GM23248 (cell line): ENCODE measurements at places on chromosomes 3 and 15.

DNA sequence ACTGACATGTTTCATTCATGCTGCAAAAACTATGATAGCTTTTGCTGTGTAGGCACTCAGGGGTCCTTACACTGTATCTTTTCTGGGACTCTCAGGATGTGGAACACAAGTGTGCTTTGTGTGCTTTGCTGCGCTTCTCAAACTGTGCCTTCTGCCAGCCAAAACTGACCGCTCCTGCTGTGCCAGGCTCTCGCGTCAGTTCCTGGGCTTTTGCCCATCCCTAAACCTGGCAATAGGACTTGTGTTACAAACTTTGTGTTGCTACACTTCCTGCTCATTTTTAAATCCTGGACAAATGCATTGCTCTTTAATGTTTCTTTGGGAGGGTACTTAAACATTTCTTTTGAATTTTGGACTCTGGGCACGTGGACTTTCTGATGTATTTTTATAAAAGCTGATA is 60.3 kb downstream of the DIPK2A start:
- DNase-seq = peak; percentile 43

DNA sequence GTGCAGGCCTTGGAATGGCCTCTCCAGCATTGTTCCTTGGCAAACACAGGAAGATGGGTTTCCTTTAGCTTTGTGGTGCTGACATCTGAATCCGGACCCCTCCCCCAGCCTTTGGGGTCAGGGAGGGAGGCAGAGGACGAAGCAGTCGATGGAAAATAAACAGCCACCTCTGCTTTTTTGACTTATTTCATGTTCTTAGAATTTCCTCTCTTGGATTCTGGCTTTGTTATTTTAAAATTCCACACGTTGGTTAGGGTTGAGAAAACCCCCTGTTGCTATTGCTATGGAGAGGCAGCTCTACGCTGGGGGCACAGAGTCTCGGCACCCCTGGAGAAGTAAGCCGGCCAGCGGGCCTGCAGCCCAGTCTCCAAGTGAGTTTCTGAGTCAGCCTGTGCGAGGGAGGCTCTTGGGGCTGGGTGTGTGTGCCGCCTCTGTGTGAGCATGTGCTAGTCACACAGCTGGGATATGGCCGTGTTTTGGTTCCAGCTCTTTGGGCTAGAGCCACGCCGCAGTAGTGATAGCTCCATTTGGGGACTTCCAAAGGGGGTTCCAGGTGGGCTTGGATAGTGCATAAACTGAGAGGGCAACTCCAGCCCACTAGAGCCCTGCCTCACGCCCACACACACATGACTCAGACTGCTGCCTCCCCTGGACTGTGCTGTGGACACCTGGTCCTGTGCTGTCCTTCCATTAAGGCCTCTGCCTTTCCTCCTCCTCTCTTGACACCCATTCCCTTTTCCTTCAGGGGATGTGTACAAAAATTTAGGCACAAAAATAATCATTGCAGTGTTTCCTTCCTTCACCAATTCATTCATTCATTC is 58.8 kb downstream of the AMOTL2 start:
- DNase-seq = peak; percentile 93

GRCh38 chr15:42184296-42184695 is 23.8 kb downstream of the VPS39 start:
- DNase-seq = no peak

GRCh38 chr15:60191016-60191415 is 186.9 kb downstream of the FOXB1 start:
- no peak for DNase-seq

GRCh38 chr15:81215531-81215930 is 18.9 kb downstream of the IL16 start:
- DNase-seq = no peak

GRCh38 chr15:63473999-63474809 is 30.2 kb upstream of the USP3 start:
- peak; percentile 87 for DNase-seq

- DNase-seq = peak; percentile 92
Observed at GRCh38 chr3:12681943-12682390, 18.1 kb upstream of the RAF1 start.

DNA sequence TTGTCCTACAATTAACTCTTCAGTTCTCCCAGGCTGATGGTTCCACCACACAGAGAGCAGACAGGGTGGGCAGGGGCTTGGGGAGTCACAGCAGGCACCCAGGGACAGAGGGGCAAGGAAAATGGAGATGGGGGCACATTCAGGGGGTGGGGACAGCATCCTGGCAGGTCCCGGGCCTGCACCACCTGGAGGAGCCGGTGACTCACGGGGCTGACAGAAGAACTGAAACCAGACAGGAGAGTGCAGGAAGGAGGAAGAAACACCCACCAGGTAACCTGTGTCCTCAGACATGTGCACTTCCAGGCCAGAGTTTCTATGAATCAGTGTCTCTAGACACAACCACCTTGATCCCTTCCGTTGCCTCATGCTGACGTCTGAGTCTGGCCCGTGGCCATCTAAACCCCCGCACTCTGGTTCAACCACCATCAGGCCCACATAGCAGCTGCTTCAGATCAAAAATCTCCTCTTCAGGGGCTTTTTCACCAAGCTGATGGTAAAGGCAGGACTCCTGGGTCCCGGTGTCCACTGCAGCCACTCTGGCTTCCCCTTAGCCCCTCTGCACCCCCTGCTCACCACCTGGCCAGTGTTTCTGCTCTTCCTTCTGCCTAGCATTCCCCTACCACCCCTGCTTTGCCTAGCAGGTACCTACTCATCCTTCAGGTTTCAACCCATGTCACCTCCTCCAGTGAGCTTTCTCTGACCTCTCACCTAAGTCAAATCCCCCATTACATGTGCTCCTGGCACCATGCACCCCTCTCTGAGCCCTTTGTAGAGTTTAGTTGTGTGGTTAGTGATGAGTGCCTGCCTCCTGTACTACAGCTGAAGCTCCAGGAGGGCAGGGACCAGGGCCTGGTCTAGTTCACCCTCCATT is 16.5 kb upstream of the CYP11A1 start:
- DNase-seq = peak; percentile 61

GRCh38 chr15:86231864-86232721 is 152.4 kb downstream of the AGBL1 start:
- peak; percentile 27 for DNase-seq

- DNase-seq = no peak
Observed at GRCh38 chr15:66356077-66356358, 467 bp downstream of the TIPIN start.

DNA sequence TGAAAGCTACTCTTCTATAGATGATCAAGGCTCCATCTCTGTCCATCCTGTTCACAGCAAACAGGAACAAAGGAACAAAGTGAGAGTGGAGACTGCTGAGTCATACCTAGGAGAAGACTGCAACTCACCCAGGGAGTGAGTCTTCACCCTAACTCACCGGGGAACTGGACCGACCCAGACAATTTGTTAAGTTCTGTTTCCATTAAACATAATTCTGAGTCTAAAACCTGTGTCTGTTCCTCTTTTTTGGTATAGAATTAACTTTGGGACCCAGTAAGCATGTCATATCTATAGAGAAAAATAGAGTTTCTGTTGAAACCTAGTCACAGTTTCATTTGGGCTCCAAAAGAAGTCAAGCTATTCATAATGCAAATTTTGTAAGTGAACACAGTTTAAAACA is 21.6 kb downstream of the CCDC80 start:
- peak; percentile 88 for DNase-seq

- no peak for DNase-seq
Observed at GRCh38 chr3:19540464-19540863, 392.2 kb downstream of the KCNH8 start.

DNA sequence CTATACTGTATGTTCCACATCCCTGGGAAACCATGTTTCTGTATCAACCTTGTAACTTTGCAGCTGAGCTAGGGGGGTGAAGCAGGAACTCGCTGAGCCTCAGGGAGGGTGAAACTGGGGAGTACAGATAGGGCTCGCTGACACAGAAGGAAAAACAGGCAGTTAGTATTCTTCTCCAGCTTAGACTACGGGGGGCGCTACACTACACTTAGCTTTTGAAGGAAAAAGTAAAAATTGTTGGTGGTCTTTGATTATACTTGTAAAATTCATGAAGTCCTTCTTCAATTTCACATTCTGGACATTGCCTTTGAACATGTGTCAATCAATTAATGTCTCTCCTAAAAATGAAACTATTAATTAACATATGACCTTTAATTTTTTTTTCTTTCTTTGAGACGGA is 73.5 kb upstream of the RGMA start:
- DNase-seq = no peak
